ENCODE measurements at places on chromosomes 6 and 20.

GRCh38 chr20:57420571-57421252, 29.5 kb downstream of the RBM38 start:
- DNase-seq, result no peak

DNA sequence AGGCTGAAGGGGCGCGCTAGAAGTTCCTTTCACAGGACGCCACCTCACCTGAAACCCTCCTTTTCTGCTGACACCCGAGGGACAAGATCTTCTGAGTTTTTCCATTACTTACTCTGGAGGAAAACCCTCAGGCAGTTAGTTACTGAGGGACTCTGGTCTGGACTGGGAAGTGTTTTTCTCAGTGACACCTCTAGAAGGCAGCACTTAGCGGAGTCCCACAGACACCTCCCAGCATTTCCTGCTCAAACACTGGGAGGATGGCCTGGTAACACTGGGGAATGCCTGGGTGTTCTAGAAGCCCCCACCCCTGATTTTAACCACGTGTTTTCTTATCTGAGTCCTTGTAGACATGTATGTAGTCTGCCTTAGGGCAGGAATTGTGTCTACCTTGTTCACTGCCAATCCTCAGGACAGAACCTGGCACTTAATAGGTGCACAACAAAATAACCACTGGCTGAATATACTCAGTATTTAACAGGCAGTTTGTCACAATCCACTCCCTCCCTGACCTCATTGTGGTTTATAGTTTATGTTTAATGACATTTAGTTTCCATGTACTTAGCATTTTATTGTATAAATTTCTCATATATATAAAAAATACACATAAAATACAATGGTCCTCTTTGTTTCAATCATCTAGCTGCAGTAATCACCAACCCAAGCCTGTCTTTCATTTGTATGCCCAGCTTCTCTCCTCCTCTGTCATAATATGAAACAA, 4.8 kb downstream of the GSTA3 start:
- no peak for DNase-seq

DNA sequence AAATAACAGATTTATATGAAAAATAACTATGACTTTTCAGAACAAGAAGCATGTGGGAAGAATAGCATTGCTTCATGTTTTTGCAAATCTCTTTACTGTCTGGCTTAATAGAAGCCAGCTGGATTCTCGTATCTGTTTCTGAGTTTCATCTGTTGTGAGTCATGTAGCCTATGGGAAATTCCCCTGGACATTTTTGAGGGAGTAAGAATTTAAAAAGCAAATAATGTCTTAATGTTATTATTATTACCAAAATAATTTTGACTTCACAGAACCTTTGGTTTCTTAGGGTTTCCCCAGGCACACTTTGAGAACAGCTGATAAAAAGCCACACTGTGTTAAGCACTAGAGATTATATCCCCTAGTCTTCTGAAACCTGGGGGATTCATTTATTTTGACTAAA, 75.8 kb downstream of the SYCP2L start:
- DNase-seq, result no peak

- DNase-seq, result no peak
Observed at GRCh38 chr6:73664701-73665100, 10.9 kb upstream of the SLC17A5 start.

DNA sequence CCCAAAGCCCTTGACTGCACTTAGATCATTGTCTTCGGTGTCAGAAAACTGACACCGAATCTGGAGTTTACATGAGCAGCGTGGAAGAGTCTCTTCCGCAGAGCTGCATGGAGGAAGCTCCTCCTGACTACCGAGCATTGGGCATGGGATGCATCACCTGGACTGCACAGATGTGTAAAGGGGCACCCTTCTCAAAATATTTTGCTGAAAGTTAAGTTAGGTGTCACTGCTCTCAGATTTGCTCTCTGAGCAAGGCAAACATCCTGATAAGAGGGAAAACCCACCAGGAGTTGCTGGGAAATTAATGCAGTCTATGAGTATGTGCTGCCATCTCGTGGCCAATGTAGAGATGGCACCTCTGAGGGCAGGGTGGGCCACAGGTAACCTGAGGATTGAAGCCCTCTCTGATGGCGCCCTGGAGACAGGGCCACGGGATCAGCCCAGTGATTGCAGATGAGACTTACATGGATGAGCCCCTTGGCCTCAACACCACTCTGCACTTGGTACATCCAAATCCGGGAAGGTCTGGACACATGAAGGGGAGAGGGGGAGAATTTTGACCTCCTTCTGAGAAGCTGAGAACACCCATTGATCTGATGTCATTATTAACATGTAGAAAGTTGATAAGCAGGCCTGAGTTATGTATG, 129.9 kb downstream of the LPA start:
- DNase-seq, result peak; percentile 55

GRCh38 chr20:10427060-10427692, 6.8 kb downstream of the MKKS start:
- peak; percentile 41 for DNase-seq

DNA sequence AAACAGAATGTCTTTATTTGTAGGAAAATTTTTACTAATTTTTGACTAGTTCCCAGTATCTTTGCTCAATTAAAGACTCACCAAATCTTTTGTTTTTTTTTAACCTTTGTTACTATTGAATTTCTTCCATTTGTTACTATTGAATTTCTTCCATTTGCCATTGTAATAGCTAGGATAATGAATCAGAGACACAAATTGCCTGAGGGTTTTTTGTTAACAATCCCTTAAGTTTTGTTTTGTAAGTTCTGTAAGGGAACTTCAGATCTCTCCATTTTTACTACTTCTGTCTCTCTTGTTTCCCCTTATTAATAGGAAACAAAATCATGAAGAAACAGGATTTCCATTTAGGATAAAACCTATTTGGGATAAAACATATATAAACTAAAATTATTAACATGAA, 104.3 kb downstream of the MAP3K4 start:
- DNase-seq, result no peak

- no peak for DNase-seq
Observed at GRCh38 chr20:24672181-24672880, 202.9 kb downstream of the SYNDIG1 start.

DNA sequence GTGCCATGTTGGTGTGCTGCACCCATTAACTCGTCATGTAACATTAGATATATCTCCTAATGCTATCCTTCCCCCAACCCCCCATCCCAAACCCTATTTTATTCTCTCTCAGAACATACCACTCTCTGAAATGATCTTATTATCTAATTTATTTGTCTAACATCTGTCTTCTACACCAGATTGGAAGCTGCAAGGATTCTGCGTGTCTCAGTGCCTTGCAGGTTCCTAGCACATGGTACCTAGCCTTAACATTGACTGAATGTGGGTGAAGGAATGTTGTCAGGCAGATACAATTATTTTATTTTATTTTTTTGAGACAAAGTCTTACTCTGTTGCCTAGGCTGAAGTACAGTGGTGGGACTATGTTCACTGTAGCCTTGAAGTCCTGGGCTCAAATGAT, 124.9 kb downstream of the BCAS1 start:
- DNase-seq, result no peak

DNA sequence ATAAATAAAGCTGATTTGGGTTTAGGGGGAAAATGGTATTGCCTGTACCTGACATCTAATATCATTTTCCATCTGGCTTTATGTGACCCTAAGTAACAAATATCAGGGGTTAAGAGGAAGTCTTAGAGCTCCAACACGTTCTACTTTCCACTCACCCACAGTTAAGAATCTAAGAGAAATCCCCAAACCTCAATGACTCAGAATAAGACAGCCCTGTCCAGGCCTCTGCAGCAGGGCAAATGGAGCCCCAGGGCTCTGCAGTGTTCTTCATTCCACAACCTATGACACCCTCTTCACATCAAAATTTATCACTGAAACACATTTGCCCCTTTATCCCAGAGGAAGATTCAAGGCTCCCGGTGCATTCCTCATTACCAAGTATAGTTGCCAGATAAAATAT, 20.3 kb upstream of the TENT5A start:
- no peak for DNase-seq

DNA sequence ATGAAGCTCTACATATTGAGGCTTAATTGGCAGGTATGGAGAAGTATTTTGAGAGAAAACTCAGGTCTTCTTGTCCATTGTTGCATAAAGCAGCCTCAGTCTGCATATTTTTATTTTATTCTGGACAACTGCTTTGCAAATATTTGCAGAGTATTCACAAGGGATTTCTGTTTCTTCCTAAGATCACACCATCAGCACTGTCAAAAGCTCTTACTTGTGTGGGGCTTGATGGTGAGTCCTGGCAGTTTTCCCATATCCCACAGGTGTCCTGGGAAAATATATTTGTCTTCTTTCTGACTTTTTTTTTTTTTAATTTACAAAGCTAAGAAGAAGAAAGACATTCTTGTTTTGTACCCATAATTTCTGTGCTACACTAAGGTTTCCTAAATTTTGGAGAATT, 16.9 kb upstream of the MLIP start:
- DNase-seq, result no peak

All from activated naive CD4-positive, alpha-beta T cell treated with anti-CD3 and anti-CD28 coated beads, Interleukin-2, amount 50 U/mL, for 16 hours (primary cell).